CD4-positive, alpha-beta T cell treated with Interleukin-12 subunit alpha and Interleukin-12 subunit beta, for 1 hour (primary cell): ENCODE measurements at places on chromosomes 6 and 20.

DNA sequence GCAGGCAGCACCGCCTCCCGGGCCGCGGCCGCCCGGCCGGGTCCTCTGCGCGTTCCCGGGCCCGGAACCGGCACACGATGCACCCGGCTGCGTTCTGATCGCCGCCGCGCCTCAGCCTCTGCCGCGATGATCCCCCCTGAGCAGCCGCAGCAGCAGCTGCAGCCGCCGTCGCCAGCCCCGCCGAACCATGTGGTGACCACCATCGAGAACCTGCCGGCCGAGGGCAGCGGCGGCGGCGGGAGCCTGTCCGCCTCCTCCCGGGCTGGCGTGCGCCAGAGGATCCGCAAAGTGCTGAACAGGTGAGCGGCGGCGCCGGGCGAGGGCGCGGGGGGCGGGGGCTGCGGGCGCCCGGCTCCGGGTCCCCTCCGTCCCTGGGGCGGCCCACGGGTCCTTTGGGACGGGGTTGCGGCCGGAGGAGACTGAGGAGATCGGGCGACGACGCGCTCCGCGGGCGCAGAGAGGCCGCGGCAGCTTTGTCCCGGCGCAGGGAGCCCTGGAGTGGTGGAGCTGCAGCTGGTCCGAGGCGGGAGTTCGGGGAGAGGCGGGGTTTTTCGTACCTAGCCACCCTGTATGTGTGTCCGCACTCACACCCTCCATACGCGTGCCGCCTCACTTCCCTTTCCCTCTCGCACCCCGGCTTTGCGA, 659 bp downstream of the SLC35F1 start:
- no peak for DNase-seq

DNA sequence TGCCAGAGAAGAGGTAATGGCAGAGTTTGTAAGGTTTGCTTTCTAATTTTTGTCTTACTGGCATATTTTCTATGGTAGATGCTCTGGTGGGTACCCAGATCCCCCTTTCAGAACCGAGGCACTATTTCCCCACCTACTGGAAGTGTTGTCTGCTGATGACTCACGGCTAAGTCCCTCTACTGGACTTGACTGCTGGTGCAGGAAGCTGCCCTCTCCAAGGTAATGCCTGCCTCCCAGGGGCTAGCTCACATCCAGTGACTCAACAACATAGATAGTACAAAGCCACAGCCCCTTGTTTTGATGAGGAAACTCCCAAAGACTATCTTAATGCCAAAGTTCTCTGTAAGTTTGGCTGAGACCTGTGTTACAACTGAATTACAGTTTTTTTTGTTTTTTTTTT, 285.4 kb upstream of the FLRT3 start:
- no peak for DNase-seq

- DNase-seq: peak; percentile 33
These were observed 1.0 kb downstream of the CLIC5 start for GRCh38 chr6:46014511-46015118.

DNA sequence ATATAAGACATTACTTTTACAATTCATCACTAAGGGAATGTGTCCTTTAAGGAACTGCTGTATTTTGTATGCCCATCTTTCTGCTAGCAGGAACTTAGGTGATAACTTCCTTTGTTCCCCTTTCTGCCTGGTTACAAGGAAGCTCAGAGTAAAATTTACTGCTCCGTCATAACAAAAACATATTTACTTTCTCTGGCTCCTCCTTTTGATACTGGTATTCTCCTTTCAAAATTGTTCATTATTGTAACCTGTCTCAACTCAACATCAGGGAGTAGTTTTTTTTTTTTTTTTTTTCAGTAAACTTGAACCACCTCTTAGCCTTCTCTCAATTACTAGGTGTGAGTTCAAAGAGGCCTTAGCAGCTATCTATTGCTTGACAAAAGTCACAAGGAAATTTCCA, 37.1 kb downstream of the RIPOR2 start:
- DNase-seq: no peak

DNA sequence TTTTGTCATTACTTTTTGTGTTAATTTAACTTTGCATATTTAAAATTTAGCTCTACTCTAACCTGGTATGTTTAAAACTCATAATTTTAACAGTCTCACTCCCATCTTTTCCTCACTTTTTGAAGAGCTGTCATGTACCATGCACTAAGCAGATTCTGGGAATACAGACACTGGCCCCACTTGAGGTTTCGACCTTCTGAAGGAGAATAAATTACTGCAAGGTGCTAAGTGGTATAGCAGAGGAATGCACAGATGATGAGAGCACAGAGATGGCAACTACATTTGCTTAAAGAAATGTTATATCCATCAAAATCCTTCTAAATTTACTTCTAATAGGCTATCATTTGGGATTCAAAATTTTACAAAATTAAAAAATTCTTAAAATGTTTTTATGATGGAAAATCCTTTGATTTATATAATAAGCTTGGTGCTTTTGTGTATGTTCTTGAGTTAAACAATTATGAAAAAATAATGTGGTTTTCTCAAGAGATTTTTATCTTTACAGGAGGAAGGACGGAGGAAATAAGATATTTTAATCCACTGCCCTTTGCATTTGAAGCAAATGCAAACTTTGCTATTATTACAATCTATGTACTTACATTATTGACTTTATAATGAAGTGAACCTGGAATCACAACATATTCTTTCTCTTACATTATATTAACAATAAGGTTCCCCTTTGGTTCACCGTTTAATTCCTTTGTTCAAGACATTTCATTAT, 79.3 kb downstream of the AHI1 start:
- no peak for DNase-seq

DNA sequence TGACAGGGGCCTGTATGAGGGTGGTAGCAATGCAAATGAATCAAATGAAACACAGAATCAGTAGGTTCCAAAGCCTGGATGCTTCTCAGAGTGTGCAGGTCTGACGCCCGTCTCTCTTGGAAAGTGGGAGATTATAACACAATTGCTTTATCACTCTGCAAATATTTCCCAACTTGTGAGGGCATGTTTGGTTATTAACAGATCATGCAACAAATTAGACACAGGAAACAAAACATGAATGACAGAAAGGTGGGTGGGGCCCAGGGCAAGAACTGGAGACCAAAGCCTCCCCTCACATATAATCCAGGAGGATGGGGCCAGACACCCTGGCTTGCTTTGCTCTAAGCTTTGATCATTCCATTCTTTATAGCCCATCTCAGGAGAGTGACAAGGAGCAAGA, 108.6 kb upstream of the MRPS10 start:
- DNase-seq: no peak

- DNase-seq: no peak
These were observed 18.3 kb upstream of the CITED2 start for GRCh38 chr6:139392794-139393193.

DNA sequence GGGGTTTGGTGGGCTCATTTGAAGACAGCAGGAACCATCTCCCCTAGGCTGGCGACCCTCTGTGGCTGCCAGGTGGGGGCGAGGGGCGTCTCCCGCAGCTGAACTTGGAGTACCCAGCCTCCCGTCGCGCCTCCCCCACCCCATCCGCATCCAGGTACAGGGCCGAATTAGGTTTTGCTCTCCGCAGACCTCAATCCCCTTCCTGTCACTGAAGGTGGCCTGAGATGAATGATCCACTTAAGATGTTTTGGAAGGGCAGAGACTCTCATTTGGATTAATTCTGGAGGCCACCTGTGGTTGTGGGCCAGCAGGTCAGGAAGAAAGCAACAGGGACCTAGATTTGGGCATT, 493 bp downstream of the CD83 start:
- DNase-seq: no peak
